ENCODE measurements at places on chromosomes 2 and 18. TPM values are rescaled to one million over a fixed set of nuclear protein-coding genes. Genes with fewer than 3 reads are reported as not detected.

Gene RPRM
- not detected for total RNA-seq

GRCh38 chr2:169351725-169352124, 10.6 kb downstream of the LRP2 start:
- DNase-seq, result no peak

Gene COPS9
- total RNA-seq, result 178 TPM

Gene RAX
- not detected for total RNA-seq

DNA sequence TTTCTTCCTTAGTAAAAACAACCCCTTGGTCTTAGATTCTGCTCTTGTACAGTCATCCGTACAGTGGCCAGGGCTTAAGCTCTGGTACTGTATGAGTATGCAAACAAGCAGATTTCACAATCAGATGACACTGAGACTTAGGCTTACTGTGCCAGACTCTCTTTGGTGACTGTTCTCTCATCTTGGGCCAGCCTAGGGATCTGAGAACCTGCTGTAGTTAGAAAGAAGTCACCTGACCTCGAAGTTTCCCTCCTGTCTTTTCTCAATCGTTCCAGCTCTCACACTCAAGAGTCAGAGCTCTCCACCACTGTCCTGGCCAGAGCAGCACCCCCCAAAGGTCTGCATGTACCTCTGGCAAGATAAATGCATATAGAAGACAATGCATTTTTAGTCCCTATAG, 63.2 kb downstream of the ZEB2 start:
- no peak for DNase-seq

- DNase-seq, result no peak
These were observed 9.1 kb downstream of the DRC1 start for GRCh38 chr2:26410764-26411243.

GRCh38 chr2:53036196-53036595, 731.4 kb upstream of the CHAC2 start:
- no peak for DNase-seq

- no peak for DNase-seq
These were observed 71.5 kb downstream of the PTGR3 start for GRCh38 chr18:75137346-75137877.

- DNase-seq, result no peak
These were observed 25.7 kb downstream of the SCN7A start for GRCh38 chr2:166468124-166469024.

DNA sequence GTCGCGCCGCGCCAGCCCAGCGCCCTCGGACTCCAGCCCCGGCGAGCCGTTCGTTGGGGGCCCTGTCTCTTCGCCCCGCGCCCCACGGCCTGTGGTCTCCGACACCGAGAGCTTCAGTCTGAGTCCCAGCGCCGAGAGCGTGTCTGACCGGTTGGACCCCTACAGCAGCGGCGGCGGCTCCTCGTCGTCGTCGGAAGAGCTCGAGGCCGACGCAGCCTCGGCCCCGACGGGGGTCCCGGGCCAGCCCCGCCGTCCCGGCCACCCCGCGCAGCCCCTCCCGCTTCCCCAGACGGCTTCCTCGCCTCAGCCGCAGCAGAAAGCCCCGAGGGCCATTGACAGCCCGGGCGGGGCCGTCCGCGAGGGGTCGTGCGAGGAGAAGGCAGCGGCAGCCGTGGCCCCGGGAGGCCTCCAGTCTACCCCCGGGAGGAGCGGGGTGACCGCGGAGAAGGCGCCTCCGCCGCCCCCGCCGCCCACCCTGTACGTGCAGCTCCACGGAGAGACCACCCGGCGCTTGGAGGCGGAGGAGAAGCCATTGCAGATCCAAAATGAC, 1.4 kb downstream of the PHLPP1 start:
- DNase-seq, result peak; percentile 65

Gene LRRC30
- total RNA-seq, result not detected

Gene SCN3A
- total RNA-seq, result 0.58 TPM

GRCh38 chr2:17476064-17476463, 42.2 kb downstream of the RAD51AP2 start:
- DNase-seq, result no peak

Gene PAX8
- total RNA-seq, result 1.7 TPM
